ENCODE measurements at places on chromosomes 4 and X.

GRCh38 chrX:14729058-14729457, 143.8 kb downstream of the FANCB start:
- no peaks in the 10 kb centered on the region for H3K27me3 ChIP-seq
- H3K4me3 ChIP-seq, result no peak overlapping the region
- DNase-seq, result no peak
- H3K4me1 ChIP-seq, result no peaks in the 10 kb centered on the region

DNA sequence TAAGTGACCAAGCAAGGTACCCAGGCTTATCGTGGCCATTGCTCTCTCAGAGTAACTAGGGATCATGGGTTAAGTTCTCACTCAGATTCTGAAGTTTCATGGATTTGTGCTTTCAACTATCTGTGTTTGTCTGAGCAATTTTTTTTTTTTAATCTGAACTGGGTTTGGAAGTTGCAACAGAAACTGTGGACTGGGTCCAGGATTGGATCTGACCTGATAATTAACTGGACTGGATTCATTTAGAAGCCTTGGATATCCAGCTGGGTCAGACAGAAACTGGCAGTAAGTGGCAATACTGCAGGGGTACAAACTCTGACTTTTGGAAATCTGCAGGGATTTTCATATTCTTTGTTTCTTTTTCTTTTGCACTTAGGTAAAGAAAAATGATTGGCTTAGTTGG, 38.7 kb upstream of the FGF2 start:
- DNase-seq, result no peak
- H3K27me3 ChIP-seq, result no peaks in the 10 kb centered on the region
- peaks cover 11% of the 10 kb centered on the region for H3K4me1 ChIP-seq
- H3K36me3 ChIP-seq, result no peaks in the 10 kb centered on the region

DNA sequence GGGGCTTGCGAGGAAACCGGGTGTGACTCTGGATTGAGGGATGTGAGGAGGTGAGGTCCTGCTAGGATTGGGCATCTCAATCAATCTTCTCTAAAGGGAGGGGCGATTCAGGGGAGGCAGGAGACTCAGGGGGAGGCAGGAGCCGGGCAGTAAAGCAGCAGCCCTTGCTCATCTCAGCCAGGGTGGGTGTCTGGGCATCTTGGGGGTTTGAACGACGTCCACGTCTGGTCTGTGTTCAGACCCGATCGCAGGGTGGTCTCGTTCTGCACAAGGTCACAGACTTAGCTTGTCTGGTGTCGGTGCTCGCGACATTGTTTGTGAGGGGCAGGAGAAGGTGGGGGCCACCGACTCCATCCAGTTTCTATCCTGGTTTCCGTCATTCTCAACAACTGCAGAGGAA, 231.3 kb upstream of the PSAPL1 start:
- H3K27me3 ChIP-seq, result no peaks in the 10 kb centered on the region
- DNase-seq, result no peak
- H3K4me3 ChIP-seq, result no peak overlapping the region
- no peaks in the 10 kb centered on the region for H3K36me3 ChIP-seq
- no peaks in the 10 kb centered on the region for H3K4me1 ChIP-seq

- no peak overlapping the region for H3K27ac ChIP-seq
- no peak for DNase-seq
- H3K4me3 ChIP-seq, result no peak overlapping the region
Observed at GRCh38 chr4:96260064-96260682, 420.3 kb downstream of the PDHA2 start.

DNA sequence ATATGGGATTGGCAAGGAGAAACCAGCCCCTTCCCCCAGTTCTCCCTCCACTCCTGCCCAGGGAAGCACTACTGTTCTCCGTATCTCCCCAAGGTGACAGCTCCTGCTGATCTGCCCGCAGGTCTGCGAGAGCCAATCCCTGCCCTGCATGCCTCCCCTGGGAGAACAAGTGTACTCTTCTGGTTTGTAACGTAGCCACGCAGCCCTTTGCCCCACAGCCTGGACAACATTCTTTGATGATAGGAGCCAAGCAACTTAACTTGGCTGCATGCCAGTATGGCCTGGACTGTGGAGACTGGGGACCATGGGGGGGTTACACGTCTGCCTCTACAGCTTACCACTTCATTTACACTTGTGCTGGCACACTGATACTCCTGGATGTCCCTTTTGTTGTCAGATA, 2.0 kb downstream of the STBD1 start:
- H3K4me3 ChIP-seq, result no peak overlapping the region
- DNase-seq, result no peak
- H3K4me1 ChIP-seq, result peaks cover 36% of the 10 kb centered on the region
- H3K27me3 ChIP-seq, result no peaks in the 10 kb centered on the region

DNA sequence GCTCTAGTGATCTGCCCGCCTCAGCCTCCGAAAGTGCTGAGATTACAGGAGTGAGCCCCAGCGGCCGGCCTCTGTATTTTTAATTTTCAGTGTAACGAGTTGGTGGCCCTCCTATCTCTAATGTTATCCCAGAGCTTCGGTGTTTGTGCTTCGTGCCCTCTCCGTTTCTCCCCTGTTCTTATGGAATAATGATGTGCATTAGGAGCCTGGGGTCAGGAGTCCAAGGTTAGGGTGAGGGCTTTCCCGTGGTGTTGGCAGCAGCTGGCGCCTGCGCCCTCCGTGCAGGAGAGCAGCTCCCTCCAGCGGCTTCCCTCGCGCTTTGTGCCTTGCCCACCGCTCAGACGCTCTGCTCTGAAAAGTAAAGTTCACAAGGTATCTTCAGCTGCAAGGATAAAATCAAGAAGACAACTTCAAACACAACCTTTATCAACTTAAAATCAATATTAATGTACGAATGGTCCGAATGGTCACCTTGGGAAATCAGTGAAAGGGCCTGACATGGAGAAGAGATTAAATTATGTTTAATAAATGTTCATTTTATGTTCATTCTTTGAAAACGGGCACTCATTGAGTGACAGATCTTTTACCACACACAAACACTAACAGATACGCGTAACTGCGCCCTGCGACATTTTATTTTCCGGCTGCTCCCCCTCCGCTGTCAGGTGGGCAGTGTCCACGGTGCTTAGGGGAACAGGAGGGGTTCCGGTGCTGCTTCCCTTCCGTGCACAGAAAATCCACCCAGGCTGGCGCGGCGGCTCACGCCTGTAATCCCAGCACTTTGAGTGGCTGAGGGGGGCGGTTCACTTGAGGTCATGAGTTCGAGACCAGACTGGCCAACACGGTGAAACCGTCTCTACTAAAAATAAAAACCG, 62.4 kb downstream of the TRAPPC11 start:
- peaks cover 9% of the 10 kb centered on the region for H3K4me1 ChIP-seq
- no peak for DNase-seq
- H3K27ac ChIP-seq, result no peak overlapping the region
- peak overlapping the region; percentile 51 for H3K4me3 ChIP-seq
- no peaks in the 10 kb centered on the region for H3K36me3 ChIP-seq

- H3K27ac ChIP-seq, result no peak overlapping the region
- no peaks in the 10 kb centered on the region for H3K27me3 ChIP-seq
- no peaks in the 10 kb centered on the region for H3K4me1 ChIP-seq
- DNase-seq, result no peak
Observed at GRCh38 chrX:120517936-120518335, 42.8 kb downstream of the CUL4B start.

- no peaks in the 10 kb centered on the region for H3K27me3 ChIP-seq
- H3K4me3 ChIP-seq, result no peak overlapping the region
- H3K36me3 ChIP-seq, result no peaks in the 10 kb centered on the region
- no peak for DNase-seq
Observed at GRCh38 chr4:152050106-152050505, 289.3 kb upstream of the GATB start.

GRCh38 chr4:4992833-4993232, 26.4 kb downstream of the CYTL1 start:
- no peaks in the 10 kb centered on the region for H3K27me3 ChIP-seq
- H3K36me3 ChIP-seq, result no peaks in the 10 kb centered on the region
- no peak overlapping the region for H3K4me3 ChIP-seq
- no peak for DNase-seq

DNA sequence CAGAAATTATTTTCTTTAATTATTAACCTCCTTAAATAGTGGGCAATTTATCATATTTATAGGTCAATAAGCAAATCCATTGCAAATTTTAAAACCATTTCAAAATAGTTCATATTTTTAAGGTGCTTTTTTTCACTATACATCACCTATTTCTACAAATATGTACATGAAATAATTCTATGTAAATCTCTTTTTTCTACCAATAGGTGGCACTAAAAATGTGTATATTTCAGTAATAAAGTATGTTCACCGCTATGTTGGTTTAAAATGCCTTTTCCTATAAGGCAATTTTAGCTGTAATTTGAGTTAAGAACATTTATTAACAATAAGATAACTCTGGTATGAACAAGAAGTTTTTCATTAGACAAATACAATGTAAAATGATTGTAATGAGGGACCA, 672.2 kb downstream of the KCTD8 start:
- H3K27ac ChIP-seq, result no peak overlapping the region
- no peaks in the 10 kb centered on the region for H3K36me3 ChIP-seq
- H3K4me3 ChIP-seq, result no peak overlapping the region
- H3K27me3 ChIP-seq, result no peaks in the 10 kb centered on the region

DNA sequence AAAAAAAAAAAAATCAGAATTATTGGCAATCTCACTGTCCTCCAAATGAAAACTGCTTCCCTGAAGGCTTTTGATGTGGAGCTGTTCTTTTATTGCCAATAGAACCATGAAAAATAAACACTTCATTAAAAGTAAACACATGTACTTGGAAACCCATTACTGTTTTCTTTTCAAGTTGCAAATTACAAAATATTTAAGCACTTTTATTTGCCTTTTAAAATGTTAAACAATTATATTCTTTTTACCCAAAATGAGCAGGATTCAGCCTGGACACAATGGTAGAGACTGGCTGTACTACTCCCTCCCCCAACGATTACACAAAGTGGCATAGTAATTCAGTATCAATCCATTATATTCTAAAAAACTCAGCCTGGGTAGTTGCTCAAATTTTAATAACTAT, 60.9 kb downstream of the SH2D1A start:
- no peaks in the 10 kb centered on the region for H3K27me3 ChIP-seq
- no peaks in the 10 kb centered on the region for H3K4me1 ChIP-seq
- H3K36me3 ChIP-seq, result no peaks in the 10 kb centered on the region

GRCh38 chr4:174256277-174256713, 27.2 kb downstream of the FBXO8 start:
- no peaks in the 10 kb centered on the region for H3K27me3 ChIP-seq
- H3K4me3 ChIP-seq, result no peak overlapping the region
- no peak overlapping the region for H3K27ac ChIP-seq
- no peaks in the 10 kb centered on the region for H3K36me3 ChIP-seq
- DNase-seq, result no peak

GRCh38 chr4:16255730-16256129, 29.5 kb upstream of the TAPT1 start:
- H3K27me3 ChIP-seq, result no peaks in the 10 kb centered on the region
- no peak overlapping the region for H3K27ac ChIP-seq
- H3K36me3 ChIP-seq, result peaks cover 9% of the 10 kb centered on the region
- no peak overlapping the region for H3K4me3 ChIP-seq
- DNase-seq, result no peak

DNA sequence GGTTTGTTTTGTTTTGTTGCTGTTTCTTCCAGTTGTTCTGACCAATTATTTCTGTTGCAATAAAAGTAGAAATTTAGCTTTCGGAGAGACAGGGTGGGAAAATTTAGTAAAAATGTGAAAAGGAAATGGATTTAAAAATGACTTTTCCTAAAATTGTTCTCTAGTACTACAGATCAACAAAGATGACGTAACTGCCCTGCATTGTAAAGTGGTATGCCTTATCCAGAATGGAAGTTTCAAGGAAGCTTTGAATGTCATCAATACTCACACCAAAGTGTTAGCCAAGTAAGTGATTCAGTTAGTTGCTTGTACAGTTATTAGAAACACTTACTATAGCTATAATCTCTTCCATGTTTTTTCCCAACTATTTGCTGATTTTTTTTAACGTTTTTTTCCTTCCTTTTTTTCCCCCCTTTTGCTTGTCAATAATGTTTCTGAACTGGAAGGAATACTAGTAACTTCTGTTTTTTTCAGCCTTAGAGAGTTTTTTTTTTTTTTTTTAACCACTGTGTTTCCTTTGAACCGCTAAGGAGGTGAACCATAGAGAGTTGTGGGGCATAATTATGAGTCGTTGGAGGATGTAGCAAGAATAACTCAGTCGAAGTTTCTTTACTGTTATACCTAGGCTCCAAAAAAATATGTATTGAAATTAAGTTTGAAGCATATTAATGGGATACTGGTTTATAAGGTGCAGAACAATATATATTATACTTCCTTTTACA, 2.2 kb downstream of the SRP72 start:
- no peaks in the 10 kb centered on the region for H3K36me3 ChIP-seq
- peaks cover 37% of the 10 kb centered on the region for H3K4me1 ChIP-seq
- no peak overlapping the region for H3K27ac ChIP-seq
- DNase-seq, result no peak
- H3K4me3 ChIP-seq, result no peak overlapping the region
- no peaks in the 10 kb centered on the region for H3K27me3 ChIP-seq

DNA sequence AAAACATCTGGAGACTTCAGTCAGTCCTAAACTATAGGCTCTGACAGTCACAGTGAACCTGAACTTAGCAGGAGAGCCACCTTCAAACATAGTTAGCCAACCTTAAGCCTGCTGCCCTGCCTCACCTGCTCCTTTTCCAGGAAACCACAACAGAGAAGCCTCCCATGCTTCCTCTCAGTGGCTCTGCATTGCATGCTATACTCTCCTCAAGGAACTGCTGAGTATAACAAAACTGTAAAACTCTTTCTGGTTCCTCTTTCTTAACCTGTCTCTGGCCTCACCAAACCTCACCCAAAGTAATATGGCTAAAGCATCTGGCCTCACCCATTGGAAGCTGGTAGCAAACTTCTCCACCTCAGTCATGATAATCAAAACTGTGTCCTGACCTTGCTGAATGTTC, 122.1 kb downstream of the ANKRD50 start:
- no peak for DNase-seq
- no peaks in the 10 kb centered on the region for H3K4me1 ChIP-seq
- H3K27ac ChIP-seq, result no peak overlapping the region

GRCh38 chrX:28997706-28998463, 410.6 kb downstream of the IL1RAPL1 start:
- no peaks in the 10 kb centered on the region for H3K4me1 ChIP-seq
- no peak overlapping the region for H3K27ac ChIP-seq
- no peak for DNase-seq
- H3K4me3 ChIP-seq, result no peak overlapping the region
- no peaks in the 10 kb centered on the region for H3K27me3 ChIP-seq

DNA sequence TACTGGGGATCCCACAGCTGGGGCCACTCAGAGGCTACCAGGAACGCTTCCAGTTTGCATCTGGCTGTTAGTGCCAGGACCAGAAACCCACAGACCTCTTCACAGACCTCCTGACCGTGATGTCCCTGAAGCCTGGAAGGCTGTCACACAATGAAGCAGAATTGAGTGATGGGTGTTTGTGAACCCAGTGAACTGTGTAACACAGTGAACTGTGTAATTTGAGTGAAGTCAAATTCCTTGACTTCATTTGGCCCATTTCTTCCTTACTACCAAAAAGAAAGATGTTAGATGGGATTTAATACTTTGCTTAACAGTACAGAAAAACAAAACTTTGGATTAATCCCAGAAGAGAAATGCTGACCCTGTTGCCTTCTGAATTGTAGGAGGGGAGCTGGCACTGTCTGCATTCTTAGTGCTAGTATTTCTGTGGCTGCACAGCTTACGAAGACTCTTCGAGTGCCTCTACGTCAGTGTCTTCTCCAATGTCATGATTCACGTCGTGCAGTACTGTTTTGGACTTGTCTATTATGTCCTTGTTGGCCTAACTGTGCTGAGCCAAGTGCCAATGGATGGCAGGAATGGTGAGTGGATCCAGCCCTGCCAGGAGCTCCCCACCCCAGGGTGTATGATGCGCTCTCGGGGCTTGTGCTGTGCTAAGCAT, 17.8 kb downstream of the SRD5A3 start:
- H3K4me1 ChIP-seq, result peaks cover 25% of the 10 kb centered on the region
- peak overlapping the region; percentile 44 for H3K27ac ChIP-seq
- no peak for DNase-seq
- no peak overlapping the region for H3K4me3 ChIP-seq

All from vagina (tissue), 2 donors.